ENCODE measurements at places on chromosomes 3 and 15.

DNA sequence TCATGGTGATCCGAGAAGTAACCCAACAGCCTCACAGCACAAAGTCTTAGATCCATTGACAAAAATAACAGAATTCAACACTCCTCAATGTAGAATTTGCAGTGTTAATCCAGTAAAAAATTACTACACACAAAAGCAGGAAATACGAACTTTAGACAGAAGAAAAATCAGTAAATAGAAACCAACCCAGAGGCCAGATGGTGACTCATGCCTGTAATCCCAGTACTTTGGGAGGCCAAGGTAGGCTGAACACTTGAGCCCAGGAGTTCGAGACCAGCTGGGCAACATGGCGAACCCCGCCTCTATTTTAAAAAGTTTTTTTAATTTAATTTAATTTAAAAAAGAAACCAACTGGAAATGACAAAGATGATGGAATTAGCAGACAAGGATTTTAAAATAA lies 36.1 kb downstream of the SELENOT start:
- no peak for DNase-seq

- no peak for DNase-seq
Measured at GRCh38 chr3:36060950-36061349, 319.4 kb upstream of the STAC start.

DNA sequence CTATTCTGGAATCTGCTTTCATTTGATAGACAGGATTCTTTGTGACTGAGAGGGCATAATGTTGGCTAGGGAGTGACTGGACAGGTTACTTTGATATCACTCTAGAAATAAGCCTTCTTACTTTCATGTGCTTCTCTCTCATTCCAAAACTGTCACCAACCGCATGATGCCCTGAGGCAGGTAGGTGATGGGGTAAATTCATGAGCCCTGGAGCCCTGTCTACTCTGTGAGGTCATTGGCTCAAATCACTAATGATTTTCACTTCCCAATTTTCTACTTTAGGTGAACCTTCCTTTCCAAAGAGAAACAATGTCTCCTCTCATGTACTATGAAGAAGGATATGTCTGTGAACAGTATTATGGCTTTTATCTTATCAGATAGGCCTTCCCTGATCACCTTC lies 596.7 kb downstream of the TUSC7 start:
- DNase-seq: no peak

GRCh38 chr15:37007301-37007700 lies 93.0 kb downstream of the MEIS2 start:
- DNase-seq: no peak

- peak; percentile 29 for DNase-seq
Measured at GRCh38 chr15:82312586-82313349, 36.5 kb downstream of the GOLGA6L10 start.

GRCh38 chr15:32851572-32851971 lies 133.8 kb downstream of the GREM1 start:
- no peak for DNase-seq

DNA sequence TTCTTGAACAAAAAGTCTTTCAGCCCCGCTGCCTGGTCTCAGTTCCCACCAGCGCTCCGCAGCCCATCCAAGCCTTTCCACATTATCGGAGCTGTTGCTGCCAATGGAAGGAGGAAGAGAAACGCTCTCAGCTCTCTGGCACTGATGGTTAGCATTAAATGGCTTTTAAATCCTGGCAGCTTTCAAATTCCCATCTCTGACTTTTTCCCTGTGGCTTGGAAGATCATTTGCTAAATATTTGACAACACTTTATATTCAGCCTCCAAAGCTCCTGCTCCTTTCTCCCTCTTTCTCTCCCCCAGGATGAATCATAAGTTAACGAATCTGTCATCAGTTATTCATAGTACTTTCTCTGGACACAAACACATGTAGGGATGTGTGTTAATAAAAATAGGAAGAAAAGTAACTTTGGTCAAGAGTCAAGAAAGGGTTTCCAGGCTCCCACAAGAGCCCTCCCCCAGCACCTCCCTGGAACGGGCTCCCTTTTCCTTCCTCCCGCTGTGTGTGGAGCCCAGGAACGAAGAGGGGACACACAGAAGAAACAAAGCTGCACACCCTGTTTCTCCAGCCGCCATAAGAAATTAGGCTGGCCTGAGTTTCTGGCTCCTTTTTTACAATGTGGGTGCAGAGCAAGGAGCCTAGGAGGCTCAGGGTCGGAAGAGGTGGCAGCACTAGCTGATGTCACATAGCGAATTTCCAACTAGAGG lies 47.6 kb upstream of the TSEN2 start:
- no peak for DNase-seq

DNA sequence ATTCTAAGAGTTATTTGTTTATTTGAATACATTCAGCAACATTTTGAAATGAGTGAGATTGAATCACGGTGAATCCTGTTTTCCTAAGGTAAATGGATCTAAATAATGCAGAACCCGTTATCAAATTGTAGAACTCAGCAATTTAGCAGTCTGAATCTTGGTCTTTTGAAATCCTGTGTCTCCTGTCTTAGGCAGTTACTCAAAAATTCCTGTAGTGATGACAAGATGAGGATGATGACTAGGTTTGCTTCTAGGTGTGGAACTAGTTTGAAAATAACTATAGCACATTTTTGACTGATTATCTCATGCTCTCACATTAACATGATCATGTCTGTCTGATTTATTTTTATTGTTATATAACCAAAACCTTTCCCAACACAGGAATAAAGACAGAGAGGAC lies 115.0 kb downstream of the RAP2B start:
- no peak for DNase-seq

GRCh38 chr3:128734523-128735189 lies 8.7 kb downstream of the RAB7A start:
- no peak for DNase-seq

DNA sequence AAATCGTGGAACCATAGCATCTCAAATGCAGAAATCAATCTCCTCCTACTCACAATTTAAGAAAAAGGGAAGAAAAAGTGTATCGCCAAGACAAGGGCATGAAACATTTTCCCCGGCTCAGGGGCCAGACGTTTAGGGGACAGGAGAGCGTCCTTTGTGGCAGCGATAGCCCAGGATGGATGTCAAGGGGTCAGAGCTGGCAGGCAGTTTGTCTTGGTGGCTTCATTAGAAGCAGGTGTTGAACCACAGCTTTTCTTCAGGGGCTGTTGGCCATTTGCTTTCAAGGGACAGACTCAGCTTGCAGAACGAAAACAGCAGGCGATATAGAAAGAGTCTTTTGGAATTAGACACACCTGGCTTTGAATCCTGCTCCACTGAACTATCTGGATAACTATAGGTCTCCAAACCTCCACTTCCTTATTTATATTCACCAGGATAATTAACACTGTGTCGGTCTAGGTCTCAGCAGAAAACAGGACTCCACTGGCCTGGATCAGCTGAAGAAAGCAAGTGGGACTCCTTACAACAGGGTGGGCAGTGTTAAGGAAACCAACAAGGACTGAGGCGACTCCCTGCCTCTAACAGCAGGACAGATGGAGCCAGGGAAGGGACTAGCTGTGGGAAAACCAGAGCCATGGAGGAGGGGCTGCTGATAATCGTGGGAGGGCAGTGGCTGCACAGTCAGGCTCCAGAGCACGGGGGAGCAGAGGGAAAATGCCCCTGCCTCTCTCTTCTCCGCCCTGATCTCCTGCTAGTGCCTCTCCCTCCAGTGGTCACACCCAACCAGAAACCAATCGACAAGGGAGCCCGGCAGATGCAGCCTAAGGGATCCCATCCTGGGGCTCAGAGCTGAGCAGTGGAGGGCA lies 123.6 kb downstream of the LIPC start:
- no peak for DNase-seq

DNA sequence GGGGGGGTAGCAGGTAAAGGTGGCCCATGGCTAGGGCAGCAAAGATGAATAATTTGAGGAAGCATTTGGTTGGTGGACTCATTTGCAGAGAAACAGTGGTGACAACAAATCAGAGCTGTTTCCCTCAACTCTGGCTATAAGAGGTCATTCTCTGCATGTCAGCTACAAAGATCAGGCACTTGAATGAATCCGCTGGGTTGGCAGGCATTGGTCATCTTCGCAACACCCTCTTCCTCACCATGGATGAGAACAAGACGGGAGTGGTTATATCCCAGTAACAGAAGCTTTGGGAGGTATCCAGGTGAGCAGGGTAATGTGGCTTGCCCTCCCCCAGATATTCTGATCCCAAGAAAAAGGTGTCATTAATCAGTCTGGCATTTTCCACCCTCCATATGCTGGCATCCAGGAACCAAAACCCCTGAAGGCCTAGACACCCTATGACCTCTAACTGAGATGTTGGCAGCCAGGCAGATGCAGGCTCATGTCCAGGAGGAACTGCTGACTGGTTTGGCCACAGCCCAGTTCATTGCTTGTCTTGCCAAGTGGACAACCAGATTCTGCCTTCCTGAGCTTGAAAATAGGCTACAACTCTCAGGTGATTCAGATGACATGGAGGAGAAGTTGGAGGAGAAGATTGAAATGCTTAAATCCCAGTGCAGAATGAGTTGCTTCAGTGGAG lies 108.9 kb upstream of the TRIM42 start:
- no peak for DNase-seq

DNA sequence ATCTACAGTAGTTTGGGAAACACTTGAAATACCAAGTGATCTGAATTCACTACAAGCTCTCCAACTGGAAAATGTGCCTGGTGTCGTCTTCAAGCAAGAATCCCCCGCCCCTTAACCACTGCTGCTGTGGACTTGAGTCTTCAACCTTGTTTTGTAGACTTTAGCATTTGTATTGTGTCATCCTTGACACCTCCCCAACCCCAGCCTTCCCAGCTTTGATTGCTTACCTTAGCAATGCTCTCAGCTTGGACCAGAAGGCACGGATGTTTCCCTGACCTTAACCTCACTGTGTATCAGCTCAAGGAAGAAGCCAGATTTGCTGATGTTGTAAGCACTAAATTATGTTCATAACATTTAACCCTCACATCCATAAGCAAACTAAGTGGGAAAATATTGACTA lies 146.4 kb downstream of the IGF1R start:
- no peak for DNase-seq

GRCh38 chr15:95024351-95024750 lies 793.0 kb downstream of the MCTP2 start:
- no peak for DNase-seq

GRCh38 chr3:50673931-50674330 lies 796 bp upstream of the DOCK3 start:
- DNase-seq: no peak

- no peak for DNase-seq
Measured at GRCh38 chr15:64400583-64400982, 12.9 kb downstream of the TRIP4 start.

- no peak for DNase-seq
Measured at GRCh38 chr3:72891053-72891855, 3.4 kb downstream of the GXYLT2 start.

DNA sequence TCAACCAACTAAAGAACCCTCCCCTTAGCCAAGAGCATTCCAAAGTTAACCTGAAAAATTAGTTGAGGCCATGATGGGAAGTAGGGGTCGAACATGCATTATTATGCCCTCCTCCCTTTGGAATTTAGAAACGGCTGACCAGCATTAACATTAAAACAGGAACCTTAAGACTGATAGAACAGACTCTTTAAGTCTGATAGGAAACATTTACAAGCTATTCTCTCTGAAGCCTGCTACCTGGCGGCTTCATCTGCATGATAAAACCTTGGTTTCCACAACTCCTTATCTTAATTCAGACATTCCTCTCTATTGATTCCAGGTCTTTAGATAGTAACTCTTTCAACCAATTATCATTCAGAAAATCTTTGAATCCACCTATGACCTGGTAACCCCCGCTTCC lies 331.0 kb downstream of the CGGBP1 start:
- no peak for DNase-seq

DNA sequence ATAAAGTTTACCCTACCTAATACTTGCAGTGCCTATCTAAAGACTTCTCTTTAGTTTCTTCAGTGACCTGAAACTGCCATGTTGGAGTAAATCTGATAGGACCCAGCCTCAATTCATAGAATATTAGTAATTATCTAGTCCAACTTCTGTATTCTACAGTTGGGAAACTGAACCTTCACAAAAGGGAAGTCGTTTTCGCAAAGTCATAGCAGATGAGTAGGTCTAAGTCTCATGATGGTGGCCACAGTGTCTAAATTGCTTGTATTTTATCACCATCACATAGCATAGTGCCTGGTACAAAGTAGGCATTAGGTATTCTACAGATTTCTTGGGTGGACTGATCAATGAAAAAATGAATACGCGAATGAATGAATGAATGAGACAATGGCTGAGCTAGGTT lies 8.4 kb downstream of the GMNC start:
- DNase-seq: no peak

DNA sequence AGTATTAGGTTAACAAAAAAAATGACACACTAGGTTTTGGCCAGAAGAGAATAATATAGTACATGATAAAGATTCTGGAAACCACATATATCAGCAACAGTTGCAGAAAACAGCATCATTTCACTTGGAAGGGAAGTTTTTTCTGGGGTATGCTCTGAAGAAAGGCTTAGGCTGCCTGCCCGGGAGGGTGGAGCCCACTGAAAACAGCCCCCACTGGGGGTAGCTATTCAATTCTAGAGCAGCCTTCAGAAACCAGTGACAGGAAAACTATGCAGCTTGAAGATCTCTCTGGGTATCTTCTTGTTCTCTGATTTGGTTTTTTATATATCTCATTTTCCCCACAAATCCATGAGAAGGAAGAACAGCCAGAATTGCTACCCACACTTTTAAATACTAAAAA lies 43.2 kb downstream of the ZMAT3 start:
- no peak for DNase-seq

GRCh38 chr15:31197497-31198414 lies 96.2 kb upstream of the TRPM1 start:
- DNase-seq: no peak

DNA sequence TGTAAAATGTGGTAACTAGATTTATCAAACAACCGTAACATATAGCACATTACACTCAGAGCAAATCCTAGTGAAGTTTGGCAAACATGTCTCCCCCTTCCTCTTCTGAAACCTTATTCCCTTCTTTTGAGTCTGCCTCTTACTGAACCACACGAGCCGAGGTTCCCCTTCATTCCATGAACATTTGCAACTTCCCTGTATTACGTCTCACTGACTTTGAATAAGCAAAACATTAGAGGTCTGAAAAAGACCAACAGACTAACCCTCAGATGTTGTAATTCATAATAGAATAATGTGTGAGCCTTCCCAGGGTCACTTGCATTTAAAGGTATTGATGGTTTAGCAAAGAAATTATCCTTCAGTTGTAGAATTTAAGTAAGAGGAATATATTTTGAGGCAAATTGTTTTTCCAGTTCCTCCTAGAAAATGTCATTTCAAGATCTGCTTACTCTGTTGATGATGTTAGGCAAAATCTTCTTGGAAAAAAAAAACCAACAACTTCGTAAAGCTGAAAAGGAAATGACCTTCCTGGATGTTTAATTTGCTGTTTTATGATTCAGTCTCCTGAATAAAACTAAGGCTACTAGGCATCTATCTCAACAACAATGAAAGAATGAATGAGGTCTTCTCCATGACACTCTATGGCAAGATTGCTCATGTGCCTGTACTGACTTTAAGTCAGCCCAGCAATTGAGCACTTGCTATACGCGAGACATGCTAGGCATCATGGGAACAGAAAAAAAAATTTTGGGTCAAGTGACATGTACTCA lies 296.9 kb upstream of the NECTIN3 start:
- DNase-seq: no peak

Data from anterior cingulate cortex (tissue), 58 donors.